ENCODE measurements at places on chromosomes 16 and 17. TPM values are rescaled to one million over a fixed set of nuclear protein-coding genes. Genes with fewer than 3 reads are reported as not detected.

Gene PPP1R27
- not detected for total RNA-seq

Gene KRT25
- not detected for total RNA-seq

Gene SPNS2
- 0.13 TPM for total RNA-seq

Gene TBC1D3C
- not detected for total RNA-seq

Gene SLC6A2
- not detected for total RNA-seq

Gene TPSG1
- total RNA-seq, result not detected

Gene CLDN9
- total RNA-seq, result not detected

Gene RNF43
- 0.20 TPM for total RNA-seq

Gene TP53TG3C
- not detected for total RNA-seq

Gene KCNJ18
- not detected for total RNA-seq
